ENCODE measurements at places on chromosomes 5 and 9.
A peak's percentile ranks its signal among the peaks of the same experiment; 100 is the strongest.

DNA sequence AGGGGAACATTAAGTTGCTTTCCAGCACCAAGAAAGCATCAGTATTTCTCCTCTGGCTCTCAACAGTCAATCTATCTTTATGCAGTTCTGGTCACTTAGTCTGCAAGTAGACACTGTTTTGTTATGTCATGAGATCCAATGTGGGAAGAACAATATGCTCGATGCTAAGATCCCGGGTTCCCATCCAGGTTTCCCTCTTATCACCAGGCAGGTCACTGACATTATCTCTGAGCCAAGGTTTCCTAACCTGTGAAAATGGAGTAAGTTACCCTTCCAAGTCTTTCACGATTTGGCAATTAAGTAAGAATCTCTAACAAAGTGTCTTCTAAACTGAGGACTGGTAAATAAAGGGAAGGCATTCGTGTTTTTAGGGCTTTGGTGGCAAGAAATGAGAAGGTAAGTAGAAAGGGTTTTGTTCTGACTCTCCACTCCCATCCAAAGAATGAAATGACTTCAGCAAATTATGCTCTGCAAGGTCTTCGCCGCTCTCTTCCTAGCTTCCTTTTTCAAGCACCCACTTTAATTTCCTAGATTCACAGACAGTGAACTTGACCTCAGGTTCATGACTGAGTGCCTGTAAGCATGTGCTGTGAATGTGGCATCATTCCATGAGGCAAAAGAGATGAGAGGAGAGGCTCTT is 86.4 kb downstream of the DCP2 start:
- DNase-seq = no peak

- DNase-seq = no peak
Measured at GRCh38 chr5:107949688-107950341, 279.1 kb upstream of the EFNA5 start.

DNA sequence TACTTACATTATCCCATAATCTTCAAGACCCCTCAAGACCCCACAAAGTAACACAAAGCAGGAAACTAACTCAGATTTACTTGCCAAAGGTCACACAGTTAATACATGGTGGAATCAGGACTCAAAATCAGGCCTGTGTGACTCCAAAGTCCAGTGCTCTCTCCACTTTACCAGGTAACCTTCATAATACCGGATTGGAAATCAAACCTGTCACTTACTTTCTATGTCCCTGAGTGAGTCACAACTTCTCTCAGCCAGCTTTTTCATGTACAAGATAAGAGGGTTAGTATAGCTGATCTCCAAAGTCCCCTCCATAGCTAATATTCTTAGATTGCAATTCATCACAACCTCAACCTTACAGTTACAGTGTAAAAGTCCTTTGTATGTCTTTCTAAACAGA is 17.1 kb downstream of the STRBP start:
- no peak for DNase-seq

DNA sequence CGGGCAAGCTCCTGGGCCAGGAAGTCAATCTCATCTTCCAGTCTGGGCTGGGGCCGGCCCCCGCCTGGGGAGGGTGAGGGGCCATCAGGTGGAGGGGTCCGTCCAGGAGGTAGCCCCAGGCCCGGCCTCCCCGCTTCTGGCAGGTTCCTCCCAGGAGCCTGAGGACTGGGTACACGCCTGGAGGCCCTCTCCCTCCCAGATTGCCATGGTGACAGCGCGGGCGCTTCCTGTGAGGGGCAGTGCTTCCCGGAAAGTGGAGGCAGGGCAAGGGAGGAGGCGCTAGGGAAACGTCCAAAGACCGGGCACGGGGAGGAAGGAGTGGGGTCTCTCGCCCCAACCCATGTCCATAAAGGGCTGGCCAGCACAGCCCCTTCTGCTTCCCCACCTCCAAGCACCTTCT is 4.9 kb downstream of the NPDC1 start:
- no peak for DNase-seq

DNA sequence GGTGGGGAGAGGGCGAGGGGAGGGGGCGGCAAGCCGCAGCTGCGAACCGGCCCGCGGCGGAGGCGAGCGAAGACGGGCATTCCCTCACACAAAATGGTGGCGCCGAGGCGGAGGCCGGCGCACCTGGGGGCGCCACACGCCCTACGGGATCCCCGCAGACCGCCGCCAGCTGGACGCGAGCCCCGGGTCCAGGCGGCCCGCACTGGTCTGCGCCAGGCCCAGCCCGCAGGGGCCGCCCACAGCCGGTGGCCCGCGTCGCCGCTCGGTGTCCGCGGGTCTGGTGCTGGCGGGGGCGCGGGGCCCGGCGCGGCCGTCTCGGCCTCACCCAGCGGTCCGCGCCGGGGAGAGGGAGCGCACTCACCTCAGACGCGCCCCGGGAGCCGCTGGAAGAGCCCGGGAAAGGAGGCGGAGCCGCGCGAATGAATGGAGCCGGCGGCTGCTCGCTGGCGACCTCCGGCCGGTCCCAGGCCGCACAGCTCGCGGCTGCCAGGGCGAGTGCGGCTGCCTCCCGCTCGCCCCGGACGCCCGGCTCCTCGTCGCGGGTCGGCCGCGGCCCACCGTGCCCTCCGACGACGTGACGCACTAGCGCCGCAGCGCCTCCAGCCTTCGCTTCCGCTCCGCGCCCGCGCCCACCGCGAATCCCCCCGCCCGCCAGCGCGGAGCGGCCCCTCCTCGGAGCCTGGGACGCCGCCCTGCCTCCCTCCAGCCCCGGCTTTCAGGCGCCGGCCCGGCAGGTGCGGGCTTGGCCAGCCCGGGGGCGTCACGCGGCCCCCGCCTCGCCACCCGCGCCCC is at the start of gene FAM169A:
Gene FAM169A (minus strand): TSS at position 584 of the 792 bp plus-strand sequence. CDS start 24,711 bp downstream, outside the sequence.
- DNase-seq = peak; percentile 9

GRCh38 chr9:111700776-111701175 is 39.4 kb downstream of the GNG10 start:
- DNase-seq = no peak

DNA sequence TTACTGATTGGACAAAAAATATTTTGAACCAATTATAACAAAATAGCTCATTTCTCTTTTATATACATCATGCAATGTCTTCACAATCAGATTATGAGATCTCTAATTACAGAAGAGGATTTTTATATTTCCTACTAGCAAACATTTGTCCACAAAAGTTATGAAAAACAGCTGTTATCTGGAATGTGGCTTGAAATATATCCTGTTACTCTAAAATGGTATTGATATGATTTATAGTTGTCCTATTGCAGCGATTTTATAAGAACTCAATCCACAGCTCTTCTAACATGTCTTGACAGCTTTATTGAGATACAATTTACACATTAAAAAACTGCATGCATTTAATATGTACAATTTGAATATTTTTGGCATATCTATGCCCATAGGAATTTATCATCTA is 779.9 kb upstream of the ACO1 start:
- no peak for DNase-seq

GRCh38 chr9:34759432-34760134 is 49.6 kb upstream of the CCL21 start:
- no peak for DNase-seq

DNA sequence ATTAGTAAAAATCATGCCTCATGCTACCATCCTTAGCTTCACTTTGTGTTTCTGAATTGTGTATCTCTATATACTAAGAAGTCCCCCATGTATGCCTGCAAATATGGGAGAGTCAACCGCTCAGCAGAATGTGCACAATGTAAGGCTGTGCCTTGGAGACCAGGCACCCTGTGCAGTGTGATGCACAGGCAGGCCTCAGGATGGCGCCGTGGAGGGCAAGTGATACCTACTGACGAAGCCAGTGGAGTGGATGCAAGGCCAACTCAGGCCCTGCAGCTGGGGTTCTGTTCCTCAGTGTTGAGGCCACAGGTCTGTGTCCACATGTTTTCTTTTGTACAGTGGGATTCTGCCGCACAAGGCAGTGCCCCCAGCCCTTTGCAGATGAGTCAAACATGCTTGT is 28.4 kb downstream of the SYK start:
- DNase-seq = no peak

- DNase-seq = no peak
Measured at GRCh38 chr5:40911266-40911665, 2.0 kb downstream of the C7 start.

DNA sequence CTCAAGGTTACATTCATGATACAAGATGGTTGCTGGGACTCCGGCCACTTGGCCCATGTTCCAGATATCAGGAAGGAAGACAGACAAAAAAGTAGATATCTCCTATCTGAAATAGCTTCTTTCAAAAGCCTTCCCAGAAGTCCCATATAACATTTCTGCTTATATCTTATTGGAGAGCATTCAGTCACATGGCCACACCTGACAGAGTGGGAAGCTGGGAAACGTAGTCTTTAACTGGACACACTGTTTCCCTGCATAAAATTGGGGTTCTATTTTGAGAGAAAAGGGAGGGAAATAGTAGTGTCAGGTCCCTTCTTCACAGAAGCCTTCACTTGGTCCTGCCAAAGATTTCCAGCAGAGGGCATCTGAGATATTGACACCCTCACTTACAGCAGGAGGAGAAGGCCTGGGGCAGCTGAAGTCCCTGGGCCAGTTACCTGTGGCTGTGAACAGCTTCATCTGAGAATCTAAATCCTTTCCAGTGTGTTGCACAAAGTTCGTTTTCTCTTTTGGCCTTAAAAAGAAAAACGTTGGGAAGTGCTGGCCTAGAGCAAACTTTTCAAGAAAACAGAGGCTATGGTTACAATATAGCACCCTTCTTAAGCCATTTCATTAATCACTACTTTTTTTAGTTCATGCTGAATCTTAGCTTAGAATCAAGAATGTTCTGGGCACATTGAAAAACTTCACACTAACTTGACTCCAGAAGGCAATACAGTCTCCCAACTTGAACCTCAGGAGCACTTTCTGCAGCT is 33.5 kb downstream of the SPEF2 start:
- no peak for DNase-seq

DNA sequence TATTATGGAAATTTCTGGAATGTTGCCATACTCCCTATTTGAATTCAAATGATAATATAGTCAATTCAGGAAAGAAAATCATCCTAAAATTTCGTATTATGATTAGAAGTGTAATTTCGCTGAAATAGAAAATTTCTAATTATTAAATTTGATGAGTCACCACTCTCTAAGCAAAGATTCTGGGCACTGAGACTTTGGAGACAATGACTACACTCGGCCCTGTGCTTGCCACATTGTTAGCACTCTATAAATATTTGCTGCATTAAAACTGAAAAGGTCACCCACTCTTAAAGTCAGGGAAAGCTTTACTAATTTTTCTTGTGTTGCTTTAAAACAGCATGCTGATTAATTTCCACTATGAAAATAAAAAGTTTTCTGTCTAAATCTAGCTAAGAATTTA is 240.3 kb downstream of the TLE4 start:
- no peak for DNase-seq

DNA sequence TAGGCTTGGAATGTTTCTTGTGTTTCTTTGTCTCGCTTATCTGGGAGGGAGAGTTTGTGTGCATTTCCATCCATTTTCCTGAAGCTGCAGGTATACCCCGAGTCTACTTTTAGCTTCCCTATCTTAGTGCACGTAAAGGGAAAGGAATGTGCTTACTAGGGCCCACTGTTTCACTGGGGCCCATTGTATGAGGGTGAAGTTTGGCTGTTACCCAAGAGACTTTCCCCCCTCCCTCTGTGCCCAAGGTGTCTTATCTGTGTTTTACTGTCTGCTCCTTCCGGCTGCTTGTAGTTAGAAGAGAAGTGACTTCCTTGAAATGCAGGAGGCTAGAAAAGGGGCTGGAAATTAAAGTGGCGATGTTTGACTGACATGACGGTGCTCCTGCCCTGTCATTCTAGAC is 12.1 kb upstream of the BTNL3 start:
- DNase-seq = no peak

GRCh38 chr9:134432471-134432870 is 106.2 kb downstream of the RXRA start:
- DNase-seq = no peak

DNA sequence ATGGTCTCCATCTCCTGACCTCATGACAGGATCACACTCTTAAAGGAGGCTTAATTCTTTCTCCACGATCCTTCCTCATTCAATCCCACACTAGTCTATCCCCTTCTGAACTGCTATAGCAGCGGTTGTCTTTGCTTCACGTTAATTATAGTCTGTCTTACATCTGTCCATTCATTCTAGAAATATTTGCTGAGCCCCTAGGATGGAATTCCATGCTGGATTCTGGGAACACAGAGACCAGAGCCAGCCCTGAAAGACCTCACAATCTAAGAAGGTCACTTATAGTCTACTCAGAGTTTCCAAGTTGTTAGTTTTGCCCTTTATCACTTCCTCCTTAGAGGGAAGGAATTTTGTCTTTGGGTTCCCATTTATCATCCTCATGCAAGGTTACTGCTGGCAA is 193.5 kb downstream of the GAS1 start:
- no peak for DNase-seq

- no peak for DNase-seq
Measured at GRCh38 chr5:137570070-137570469, 70.9 kb upstream of the SPOCK1 start.

GRCh38 chr9:112184946-112185345 is 9.8 kb upstream of the SUSD1 start:
- no peak for DNase-seq

GRCh38 chr5:87340716-87341115 is 72.0 kb downstream of the CCNH start:
- no peak for DNase-seq

DNA sequence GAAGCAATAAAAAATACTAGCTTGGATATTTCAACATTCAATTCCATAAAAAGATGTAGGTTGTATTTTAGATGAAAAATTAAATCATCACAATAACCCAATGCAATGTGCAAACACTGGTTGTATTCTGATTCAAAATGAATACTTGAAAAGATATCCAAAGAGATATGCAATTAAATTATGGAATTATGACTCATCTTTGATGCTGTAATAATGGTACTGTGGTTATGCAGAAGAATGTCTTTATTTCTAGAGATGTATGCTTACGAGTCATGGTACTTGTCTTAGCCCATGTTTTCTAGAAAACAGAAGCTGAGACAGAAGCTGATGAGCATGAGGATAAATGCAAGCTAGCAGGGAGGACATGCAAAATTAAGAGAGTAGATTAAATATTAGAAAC is 1941.4 kb upstream of the NUDT12 start:
- no peak for DNase-seq

GRCh38 chr5:81310402-81311063 is 9.1 kb downstream of the ZCCHC9 start:
- no peak for DNase-seq

DNA sequence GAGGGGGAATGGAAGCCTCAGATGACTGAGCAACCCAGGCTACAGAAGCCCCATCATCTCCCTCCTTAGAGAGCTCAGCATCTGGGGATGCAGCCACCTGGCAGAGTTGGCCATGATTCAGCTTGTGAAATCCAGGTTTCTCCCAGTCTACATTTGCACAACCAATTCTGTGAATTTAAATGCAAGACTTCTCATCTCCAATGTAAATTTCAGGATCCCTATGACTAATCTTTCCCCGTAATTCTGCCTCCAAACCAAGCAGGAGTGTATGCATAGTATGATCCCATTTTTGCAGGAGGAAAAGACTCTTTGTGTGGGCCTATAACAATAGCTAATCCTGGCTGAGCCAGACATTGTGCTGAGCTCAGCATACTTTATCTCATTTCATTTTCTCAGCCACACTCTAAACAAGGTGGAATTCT is 59.6 kb upstream of the IL17B start:
- DNase-seq = no peak

DNA sequence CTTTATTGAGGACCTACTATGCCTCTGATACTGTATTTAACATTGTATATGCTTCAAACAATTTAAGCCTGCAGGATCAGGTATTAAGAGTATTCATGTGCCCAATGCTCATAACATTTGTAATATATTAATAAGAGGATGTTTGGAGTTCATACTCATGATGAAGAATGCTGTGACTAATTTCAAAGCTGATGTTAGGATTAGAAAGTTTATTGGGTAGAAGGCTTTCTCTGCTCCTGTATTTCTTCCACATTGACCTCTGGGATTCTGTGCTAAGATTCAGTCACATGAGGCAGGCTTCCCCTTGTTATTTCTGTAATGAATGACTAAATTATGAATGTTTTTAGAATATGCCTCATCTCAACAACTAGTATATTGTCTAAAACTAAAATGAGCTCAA is 456.4 kb downstream of the NFIB start:
- no peak for DNase-seq
